Ecto neural progenitor cell (in vitro differentiated cells): ENCODE measurements at places on chromosomes 7 and 10.

DNA sequence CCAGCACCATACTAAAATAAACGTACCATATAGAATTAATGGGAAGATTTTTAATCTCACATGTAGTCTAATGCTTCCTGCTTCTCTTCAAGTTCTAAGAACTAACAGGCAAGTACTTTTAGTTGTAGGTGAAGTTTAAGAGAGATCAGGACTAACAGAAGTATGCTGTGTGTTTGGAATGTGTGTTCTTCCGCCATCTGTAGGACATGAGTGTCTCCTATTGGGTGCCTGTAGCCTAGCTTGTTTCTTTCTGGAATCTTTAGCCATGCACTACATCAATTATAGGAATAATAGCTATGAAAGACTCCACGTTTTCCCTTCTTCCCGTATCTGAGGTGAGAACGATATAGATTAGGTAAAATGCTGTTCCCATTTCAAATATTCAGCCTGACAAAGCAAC lies 140.2 kb upstream of the AHR start:
- no peak for DNase-seq

DNA sequence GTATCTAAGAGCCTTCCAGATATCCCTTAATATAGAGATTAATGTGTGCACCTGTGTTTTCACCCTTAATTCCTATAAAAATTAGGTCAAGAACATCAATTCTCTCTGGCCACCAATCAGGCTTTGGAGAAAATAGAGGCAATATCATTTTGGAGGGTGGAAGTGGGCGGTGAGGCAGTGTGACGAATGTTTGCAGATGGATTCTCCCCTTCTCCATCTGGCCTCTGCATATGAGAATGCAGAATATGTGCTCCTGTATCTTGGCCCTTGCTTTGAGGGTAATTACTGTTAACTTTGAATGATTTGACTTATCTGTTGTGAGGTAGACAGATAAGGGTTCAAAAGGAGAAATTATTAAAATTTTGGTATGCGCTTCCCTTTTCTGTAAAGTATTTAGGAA lies 304.0 kb upstream of the NPSR1 start:
- DNase-seq: no peak

GRCh38 chr10:30190577-30191552 lies 131.5 kb upstream of the JCAD start:
- DNase-seq: no peak

DNA sequence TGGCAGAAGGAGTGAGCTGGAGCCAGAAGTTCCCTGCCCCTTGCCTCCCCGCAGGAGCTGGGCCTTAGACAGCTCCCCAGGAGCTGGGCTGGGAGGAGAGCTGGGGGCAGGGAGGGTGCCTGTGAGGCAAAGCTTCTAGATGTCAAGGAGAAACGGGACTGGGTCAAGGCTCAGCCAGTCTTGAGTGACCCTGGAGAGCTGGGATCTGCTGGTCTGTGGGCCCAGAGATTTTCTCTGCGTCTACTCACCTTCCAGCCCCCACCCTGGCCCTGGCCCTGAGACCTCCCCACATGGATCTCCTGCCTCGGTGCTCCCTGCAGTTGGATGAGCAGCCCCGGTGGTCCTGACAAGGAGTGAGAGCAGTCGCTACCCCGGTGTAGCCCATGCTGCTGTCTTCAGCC lies 20.3 kb upstream of the SHH start:
- no peak for DNase-seq

DNA sequence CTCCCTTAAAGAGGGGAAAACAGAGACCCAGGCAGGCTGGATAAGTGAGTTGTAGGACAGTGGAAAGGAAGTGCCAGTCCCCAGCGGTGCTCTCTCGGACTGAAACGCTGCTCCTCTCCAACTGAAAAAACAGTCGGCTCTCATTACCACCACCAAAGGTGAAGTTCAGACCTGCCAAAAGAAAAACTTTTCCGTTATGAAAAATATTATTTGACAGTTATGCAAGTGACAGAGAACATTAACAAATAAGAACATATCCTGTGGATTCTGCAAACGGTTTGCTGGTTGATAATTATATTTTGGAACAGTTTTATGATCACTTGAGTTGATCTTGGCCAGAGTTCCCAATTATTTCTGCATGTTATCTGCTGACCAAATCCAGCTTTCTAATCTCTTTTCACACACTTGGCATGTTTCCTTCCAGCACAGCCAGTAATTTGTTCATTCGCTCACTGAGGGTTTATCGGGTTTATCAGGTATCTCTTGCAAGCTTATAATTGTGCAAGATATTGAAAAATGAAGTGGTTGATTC lies 82.6 kb downstream of the PTPRE start:
- no peak for DNase-seq

DNA sequence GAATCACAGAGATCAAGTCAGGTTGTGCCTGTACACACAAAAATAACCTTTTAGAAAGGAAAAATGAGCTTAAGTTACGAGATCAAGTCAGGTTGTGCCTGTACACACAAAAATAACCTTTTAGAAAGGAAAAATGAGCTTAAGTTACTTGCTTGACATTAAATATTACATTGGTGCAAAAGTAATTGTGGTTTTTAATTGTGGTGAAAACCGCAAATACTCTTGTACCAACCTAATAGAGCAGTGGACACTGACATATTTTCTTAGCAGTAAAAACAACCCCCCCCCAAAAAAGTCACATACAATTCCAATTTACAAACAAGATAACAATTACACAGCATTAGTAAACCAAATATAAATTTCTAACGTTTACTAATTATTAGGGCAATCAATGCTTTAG lies 595.6 kb downstream of the GRM8 start:
- no peak for DNase-seq

DNA sequence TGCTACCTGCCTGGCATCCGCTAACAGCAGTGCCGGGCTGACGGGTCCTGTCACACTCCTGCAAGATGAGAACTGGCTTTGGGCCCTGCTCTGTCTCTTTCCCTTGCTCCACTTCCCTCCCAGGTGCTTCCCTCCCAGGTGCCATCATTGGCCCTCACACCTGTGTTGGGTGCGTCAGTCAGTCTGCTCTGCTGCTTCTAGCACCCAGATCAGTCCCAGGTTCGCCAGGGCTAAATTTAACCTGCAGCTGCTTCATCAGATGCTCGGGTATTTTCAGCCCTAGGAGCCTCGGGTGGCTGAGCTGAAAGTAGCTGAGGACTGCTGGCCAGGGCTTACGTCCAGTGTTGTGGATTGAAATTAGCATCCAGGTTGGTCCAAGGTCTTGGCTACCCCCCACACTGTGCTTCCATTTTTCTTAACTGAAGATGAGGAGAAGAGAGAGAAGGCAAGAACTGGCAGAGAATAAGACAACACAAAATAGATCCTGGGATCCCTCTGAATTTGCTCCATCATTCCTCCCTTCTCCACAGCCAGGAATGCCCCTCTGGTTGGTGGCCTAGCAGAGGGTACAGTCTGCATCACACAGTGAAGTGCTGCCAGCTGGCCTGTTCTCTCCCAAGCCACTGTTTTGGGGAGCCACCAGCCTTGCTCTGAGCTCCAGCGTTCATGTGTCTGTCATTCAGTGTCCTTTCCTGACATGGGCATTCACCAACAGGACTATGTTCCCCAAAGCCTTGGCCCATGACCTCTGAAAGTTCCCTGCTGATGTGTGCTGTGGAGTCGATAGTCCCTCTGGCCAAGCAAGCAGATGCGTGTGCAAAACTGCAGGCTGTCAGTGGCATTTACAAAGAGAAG lies 65.9 kb upstream of the SYPL1 start:
- DNase-seq: no peak

DNA sequence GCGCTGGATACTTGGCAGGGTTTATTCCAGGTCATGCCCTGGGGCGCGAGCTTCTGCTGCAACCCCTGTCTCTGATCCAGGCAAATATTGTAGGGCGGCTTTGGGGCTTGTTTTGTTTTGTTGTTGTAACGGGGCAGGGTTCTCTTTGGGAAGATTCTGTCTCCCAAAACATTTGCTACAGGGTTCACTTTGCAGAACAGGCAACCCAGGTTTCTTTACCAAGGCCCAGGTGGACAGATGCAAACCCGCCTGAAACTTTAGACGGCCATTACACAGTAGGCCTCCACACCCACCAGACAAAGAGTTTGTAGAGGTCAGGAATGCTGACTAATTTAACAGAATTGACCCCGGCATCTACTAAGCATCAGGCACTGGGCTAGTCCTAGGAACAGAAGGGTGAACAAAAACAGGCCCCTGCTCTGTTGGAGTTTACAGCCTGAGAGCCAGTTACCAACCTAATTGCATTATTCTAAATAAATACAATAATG lies 567 bp upstream of the CDCA7L start:
- no peak for DNase-seq

GRCh38 chr7:94666879-94667587 lies 11.1 kb upstream of the SGCE start:
- DNase-seq: no peak

- no peak for DNase-seq
These were observed 61.2 kb upstream of the LRRN3 start for GRCh38 chr7:111029574-111030251.

GRCh38 chr7:134780166-134780828 lies 863 bp downstream of the CALD1 start:
- no peak for DNase-seq

- no peak for DNase-seq
These were observed 83.7 kb upstream of the AFAP1L2 start for GRCh38 chr10:114487815-114488536.

DNA sequence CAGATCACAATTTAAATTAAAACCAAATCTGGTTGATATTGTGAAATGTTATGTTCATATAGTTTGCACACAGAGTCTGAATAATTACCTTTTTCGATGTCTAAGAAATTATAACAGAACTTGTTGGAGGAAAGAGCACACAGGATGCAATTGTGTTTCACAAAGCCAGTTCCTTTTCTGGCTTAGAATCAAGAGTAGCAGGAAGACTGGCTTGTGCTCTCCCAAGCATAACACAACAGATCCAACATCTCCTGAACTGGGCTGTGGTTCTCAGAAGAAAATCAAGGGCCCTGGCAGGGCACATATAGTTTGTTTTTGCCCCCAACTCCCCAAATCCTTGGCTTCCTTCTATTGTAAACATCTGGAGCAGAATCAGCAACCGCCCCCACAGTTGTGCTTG lies 62.7 kb downstream of the LRRC4 start:
- no peak for DNase-seq

- no peak for DNase-seq
These were observed 53.5 kb downstream of the CDK13 start for GRCh38 chr7:40003597-40003996.

DNA sequence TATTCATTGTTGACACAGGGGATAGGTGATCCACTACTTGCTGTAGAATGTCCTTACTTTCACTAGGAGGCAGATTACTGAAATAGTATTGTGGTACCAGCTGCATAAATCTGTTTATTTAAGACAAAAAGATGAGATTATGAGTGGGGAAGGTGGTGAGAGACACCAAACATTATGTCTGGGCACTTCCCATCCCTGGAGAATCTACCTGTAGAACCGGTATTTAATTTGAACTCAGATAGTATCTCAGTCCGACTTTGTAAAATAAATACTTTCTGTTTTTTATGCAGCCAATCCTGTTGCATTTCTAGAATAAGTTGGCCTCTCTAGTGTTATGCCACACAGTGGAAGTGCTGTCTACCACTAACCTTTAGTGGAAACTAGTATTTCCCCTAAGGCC lies 13.4 kb downstream of the BCCIP start:
- no peak for DNase-seq

DNA sequence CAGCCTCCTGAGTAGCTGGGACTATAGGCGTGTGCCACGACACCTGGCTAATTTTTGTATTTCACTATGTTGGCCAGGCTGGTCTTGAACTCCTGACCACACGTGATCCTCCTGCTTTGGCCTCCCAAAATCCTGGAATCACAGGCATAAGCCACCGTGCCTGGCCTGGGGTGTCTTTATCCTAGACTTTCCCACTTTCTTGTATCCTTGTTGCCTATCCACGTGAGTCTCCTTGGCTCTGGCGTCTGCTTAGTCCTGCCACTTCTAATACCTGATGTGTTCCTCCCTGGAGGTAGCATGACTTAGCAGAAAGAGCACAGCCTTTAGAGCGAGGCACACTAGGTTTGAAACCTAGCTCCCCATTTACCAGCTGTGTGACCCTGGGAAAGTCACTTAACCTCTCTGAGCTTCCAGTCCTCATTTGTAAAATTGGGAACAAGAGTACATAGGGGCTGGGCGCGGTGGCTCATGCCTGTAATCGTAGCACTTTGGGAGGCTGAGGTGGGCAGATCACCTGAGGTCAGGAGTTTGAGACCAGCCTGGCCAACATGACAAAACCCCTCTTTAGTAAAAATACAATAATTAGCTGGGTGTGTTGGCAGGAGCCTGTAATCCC lies 344.6 kb downstream of the TYW1 start:
- DNase-seq: no peak

DNA sequence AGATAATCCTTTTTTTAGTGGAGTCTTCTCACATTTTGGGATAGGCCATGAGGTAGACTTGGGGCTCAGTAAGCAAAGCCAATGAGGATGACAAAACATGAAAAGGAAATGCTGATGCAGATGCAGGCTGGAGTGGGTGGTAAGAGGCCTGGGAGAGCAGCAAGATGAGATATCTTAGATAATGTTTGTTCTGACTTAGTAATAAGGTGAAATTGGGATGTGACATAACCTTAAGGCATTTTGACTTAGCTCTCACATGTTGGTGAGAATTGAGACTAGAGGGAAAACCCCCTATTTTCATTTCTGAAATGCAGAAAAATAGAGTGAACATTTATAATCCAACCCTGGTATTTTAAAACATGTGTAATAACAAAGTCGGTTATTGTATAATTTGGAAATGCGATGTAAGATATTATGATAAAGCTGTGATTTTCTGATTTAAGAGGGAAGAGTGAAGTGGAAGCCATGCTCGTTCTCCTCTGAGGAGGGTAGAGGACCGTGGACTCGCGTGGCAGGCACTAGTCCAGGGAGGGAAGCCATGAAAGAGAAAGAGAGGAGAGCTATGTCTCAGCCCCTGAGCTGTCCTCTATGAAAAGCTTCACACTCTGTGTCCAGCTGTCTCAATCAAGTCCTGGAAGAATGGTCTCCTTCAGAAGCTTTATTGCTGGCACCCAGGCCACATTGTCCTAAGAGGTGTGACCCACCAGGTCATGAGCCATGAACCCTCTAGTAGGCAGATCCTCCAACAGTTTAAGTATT lies 57.3 kb downstream of the ST7 start:
- DNase-seq: no peak

DNA sequence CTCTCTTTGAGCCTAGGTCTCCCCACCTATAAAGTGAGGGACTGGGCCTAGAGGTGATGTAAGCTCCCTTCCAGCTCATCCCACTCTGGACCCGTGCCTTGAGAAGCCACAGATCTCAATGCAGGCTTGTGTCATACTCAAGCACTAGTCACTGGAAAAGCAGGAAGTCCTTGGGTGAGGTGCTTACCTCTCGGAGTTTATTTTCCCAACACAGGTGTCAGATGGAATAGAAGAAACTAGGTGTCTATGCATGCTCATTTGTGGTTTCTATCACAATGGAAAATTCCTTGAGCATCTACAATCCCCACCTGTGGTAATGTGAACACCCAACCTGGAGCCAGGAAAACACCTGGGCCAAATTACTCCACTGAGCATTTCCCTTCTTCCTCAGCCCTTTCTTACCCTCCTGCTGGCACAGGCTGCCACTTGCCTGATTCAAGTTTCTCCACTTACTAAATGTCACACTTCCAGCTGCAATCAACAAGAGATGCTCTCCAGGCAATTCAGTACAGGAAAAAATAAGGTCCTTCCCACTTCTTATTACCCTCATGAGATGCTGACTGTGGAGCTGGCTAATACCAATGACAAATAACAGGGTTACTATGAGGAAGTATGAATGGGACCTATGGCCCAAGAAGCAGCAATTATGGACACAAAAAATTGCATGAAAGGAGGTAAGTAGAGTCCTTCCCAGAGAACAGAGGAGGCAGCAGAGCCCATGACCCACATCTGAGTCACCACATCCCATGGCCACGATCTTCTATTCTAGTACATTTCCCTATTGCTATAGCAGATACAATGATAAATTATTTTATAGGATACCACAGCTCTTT lies 13.1 kb downstream of the LSM5 start:
- no peak for DNase-seq
